ENCODE measurements at places on chromosomes 12 and 14.

DNA sequence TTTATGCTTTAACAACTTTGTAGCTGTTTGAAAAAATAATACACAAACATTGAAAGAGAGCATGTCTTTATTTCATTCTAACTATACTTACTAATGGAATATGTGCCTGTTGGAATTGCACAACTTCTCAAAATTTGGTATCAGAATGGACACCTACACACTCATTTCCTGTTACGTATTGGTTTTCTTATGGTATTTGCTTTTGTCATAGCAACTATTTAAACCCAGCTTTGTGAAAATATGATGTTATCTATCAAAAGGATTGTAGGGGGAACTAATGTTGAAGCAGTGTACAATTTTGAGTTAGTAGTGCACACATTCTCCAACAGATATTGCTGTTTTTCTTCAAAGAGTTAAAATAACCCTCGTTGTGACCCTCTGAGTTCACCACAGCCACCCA is 52.6 kb downstream of the RBMS2 start:
- no peak for DNase-seq

DNA sequence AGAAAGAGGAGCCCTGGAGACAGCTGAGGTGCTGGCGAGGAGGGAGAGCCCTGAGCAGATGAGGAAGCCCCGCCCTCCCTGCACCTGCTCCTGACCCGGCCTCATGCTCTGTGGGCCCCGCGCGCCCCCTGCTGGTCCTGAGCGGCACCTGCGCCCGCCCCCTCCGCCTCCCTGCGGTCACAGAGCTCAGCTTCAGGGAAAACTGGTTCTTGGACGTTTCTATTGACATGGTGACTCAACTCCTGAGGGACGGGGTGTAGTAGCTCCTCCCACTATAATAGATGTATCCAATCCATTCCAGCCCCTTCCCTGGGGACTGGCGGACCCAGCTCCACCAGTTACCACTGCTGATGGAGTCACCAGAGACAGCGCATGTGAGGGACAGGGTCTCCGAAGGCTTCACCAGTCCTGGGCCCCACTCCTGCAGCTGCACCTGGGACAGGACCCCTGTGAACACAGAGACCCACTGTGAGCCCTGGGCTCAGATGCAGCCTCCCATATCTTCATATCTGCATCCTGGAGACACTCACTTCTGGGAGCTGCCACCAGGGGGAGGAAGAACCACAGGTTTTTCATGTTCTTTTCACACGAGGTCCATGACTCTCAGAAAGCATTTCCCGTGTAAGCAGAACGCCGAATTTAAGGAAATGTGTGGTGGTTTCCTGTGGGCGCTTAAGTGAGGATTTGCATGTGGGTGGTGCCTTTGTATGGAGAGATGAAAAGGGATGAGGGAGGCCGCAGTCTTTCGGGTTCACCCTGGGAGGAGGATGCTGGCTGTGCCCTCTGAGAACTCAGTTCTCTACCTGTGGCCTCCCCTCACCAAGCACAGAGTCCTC is 1346.4 kb downstream of the TMEM121 start:
- DNase-seq, result peak; percentile 93

DNA sequence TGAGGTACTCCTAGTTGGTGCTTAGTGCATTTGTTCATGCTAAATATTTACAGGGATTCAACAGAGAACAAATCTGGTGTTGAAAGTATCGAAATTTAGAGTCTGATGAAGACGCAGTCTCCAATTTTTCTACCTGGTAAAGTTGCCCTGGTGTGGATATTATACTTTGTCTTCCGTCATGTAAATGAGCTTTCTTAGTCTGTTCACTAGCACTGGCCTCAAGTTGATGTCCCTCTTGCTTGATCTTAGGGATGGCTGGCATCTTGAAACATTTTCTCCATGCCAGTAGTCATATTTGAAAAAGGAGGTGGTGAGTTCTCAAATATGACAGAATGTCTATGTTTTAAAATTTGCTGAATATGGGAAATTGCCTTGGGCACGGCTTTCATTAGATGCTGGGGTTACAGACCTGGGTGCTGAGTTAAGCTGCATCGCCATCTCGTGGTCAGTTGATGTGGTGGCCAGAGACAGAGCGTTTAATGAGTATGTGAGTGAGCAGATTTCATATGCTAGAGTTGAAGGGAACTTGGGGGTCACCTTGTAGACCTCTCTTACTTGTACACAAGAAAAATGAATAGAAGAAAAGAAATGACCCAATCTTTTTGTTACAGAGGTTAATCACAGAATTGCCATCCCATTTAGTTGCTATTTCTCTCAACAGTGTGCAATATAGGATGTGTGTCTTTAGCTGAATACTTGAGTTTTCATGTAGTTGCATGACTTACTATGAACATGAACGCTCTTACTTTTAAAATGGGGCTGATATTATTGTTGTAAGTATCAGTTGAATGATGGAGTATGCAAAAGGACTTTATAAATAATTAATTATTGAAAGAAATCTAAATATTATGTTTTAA is 172.8 kb upstream of the DCN start:
- DNase-seq, result peak; percentile 56

GRCh38 chr14:55592436-55592835 is 12.4 kb downstream of the KTN1 start:
- DNase-seq, result no peak

DNA sequence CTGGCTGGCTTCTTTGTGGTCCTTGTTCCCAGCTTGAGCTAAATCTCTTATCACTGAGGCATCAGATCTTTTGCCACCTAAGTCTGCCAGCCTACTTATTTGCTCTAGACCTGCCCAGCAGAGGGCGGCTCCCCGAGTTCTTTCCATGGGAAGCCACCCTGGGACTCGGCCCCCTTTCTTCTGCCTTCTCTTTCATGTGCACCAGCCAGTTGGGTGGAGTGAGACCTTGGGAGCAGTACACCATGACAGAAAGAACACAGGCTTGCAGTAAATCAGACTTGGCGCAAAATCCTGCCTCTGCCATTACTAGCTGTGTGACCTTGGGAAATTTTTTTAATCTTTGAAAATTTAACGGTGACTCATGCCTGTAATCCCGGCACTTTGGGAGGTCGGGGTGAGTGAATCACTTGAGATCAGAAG is 7.4 kb downstream of the SMAGP start:
- DNase-seq, result no peak

DNA sequence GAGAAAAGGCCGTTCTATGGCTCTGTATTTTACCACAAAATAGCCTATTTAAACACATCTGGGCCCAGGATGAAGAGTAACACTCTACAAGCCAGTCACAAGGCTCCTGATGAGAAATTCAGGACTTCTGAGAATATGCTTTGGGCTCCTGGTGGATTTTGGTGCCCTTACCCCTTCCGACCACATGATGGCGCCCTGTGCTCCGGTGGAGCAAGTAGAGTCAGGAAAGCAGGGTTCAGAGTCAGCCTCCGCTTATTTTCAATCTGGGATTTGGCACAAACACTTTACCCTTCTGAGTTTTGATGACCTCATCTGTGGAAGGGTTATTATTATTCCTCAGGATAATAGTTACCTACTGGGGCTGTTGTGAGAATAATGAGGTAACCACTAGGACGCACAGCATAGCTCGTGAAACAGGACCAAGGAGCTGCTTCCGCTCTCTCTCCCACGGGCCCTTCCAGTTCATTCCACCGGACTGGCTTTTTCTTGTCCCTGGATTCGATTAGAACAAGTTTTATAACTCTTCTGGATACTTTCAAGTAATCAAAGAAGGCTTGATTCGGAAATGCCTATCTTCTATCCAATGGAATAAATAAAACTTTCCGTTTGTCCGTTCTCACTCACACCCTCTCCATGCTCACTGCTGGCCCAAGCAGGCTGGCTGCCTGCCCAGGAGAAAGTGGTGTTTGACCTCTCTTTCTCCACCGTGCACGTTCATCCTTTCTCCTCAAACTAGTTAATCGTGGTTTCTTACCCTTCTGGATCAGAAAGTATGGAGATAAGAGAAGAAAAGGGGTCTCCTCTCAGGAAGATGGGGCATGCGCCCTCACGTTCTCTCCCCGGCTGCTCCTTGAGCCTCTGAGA is 104.6 kb downstream of the GALC start:
- DNase-seq, result peak; percentile 56

DNA sequence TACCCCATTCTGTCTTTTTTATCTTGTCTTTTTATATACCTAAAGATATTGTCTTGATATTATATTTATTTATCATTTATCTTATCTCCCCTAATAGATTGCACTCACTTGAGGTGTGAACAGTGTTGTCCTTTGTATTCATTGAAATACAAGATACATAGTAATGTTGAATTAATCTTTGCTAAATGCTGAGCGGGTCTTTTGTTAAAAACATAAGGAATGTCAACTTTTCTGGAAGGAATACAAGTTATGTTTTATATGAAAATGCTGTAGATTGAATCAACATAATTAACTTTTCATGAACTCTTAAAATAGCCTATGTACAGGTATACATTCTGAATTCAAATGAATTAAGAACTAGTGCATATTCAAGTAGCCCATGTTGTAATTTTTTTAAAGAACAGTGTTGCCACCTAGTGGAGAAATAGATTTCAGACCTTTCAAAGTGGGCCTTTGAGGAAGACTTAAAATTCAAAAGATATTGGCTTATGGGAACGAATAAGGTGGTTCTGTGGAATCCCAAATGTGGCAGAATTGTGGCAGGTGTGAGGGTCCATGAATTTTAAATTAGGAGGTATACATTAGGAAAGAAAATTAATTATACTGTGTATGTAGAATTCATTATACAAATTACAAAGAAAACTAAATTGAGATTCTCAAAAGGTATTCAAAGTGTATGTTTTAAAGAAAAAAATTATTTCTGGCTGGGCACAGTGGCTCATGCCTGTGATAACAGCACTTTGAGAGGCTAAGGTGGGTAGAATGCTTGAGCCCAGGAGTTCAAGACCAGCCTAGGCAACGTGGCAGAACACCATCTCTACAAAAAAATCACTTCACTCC is 19.1 kb downstream of the BBOF1 start:
- no peak for DNase-seq

DNA sequence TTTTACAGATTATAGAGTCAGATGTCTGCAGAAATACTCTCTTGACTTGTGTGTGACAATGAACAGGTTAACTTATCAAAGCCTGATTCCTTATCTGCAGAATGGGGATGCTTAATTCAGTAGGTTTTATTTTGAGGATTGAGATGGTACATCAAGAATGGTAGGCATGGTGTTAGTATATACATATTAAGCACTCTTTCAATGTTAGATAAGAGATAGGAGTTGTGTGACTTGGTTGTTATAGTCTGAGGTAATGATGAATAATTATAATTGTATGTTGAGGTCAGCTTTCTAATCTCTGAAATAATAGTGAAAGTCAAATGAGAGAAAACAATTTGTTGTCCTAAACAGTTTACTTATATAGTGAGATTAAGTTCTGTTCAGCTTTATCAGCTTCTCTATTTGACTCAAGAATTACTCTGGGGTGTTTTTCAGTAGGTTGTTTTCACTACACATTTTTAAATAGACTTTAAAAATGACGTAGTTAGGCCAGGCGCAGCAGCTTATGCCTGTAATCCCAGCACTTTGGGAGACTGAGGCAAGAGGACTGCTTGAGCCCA is 11.9 kb downstream of the PALS1 start:
- DNase-seq, result no peak

GRCh38 chr14:38090506-38090905 is 117.2 kb upstream of the SSTR1 start:
- no peak for DNase-seq

- no peak for DNase-seq
Measured at GRCh38 chr12:130152386-130152785, 9.9 kb upstream of the FZD10 start.

DNA sequence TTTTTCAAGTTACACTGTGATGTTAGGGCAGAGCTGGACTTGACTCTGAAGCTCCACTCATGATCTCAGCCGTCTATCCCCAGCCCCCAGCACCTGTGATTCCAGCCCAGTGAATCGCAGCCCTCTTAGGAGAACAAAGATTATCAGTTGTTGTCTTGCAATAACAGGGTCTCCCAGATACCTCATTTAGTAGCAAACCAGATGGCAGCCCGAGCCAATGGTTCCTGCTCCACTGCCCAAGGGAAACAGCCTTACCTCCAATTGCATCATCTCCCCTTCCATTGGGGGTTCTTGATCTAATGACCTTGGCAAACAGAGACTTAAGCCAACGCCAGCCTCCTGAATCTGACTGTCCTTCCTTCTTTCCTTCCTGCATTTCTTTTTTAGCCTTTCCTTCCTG is 371.2 kb downstream of the BCL11B start:
- DNase-seq, result no peak
